Cerebellar nuclear complex (tissue), 1 donor: ENCODE measurements at places on chromosomes 12 and 14.

DNA sequence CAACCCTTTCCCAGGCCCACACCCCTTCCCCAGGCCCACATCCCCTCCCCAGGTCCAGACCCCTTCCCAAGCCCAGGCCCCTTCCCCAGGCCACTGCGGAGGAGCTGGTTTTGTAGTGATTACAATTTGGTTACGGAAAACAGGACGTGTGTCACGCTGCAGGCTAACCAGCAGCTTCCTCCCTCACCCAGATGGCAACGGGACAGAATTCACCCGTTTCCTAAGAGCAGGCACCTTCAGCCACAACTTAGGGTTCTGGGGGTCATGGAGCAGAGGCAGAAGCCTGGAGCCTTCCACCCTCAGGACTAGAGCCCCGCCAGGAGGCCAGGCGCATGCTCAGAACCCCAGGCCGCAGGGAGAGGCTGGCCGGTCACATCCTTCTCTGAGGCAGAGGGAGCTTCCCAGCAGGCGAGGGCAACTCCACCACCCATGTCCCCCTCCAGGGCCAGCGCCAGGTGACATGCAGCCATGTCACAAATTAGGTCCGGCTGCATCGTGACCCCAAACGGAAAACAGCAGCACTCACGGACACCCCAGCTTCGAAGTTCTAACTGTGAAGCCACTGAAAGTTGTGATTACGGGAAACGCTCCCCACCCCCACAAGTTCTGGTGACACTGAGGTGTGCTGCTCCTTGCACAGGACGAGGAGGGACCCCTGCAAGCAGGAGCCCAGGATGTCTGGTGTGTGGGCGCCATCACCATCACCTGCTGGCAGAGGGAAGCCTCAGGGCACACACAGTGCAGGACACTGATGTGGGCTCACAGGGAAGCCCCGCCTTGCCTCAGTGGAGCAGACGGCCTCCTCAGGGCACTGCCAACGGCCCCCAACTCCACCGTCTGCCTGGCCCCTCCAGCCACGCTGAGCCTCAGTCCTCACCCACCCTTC lies 7.7 kb downstream of the BRF1 start:
- DNase-seq = no peak

DNA sequence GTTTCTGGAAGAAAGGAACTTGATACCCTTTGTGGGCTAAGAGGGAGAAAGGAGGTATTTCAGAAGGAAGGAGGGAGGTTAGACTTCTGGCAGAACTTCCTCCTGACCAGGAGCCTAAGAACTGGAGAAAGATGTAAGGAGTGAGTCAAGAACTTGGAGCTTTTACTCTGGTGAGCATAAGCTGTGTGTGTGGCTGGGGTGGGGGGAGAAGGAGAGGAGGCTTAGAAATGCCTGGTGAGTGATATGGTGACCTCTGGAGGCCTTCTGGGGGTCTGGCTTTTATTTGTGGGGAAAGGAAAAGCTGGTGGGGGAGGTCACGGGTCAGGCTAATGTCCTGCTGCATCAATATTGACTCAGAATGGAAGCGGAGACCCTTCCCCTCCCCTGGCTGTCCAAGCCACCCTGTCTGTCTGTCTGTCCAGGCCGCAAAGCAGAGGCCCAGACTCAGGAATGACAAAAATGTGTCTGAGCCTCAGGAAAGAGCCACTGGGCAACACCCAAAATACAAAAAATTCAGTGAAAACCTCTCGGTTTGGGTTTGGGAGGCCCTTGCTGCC lies 4.8 kb downstream of the LRP1 start:
- DNase-seq = no peak

- no peak for DNase-seq
Observed at GRCh38 chr12:76798864-76799263, 34.9 kb downstream of the ZDHHC17 start.

DNA sequence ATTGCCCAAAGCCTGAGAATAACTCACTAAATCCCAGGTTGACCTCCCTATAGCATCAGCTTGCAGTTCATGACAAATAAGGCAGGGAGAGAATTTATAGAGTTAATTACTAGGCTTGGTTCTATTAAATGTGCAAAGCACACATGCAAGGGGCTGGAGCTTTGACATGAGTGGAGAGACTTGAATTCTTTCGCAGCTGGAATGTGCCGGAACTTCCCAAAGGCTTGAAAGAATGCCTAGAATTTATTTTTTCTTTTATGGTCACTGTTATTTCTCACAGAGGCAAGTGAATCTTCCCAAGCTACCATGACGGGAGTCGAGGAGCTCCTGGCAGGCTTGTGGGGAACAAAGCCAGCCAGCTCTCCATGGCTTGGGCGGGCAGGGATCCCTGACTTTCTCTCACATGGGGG lies 95.5 kb upstream of the USP44 start:
- DNase-seq = no peak

DNA sequence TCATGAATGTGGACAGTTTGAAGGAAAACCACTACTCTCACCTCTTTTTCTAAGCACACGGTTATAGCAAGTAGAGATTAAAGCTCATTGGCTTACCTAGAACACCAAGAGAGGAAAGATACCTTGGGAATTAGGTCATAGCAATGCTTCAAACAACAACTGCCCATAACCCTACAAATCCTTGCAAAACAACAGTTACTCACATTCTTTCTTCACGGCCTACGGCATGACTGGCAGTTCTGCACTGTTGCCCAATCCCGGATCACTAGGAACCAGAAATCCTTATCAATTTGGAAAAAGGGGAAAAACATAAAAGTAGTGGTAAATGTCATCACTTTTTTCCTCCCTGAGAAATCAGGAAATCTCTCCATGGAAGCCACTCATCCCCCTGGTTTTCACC lies 9.6 kb upstream of the ISM2 start:
- DNase-seq = no peak

DNA sequence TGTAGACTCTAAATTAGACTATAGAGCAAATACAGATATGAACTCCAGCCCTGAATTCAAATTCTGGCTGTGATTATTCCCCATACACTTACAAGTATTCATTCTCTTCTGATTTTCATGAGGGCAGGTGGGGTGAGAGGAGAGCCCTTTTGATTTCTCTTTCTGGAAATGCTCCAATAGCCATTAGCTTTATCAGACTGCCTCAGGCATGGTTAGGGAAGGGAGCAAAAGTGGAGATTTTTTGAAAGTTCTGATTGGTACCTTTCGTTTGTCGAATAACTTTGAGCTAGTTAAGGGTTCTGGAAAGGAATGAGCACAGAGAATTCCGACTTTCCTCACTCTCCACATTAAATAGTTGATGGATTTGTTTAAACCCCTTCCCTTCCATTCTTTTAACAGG lies 7.8 kb downstream of the HOXC5 start:
- DNase-seq = no peak

DNA sequence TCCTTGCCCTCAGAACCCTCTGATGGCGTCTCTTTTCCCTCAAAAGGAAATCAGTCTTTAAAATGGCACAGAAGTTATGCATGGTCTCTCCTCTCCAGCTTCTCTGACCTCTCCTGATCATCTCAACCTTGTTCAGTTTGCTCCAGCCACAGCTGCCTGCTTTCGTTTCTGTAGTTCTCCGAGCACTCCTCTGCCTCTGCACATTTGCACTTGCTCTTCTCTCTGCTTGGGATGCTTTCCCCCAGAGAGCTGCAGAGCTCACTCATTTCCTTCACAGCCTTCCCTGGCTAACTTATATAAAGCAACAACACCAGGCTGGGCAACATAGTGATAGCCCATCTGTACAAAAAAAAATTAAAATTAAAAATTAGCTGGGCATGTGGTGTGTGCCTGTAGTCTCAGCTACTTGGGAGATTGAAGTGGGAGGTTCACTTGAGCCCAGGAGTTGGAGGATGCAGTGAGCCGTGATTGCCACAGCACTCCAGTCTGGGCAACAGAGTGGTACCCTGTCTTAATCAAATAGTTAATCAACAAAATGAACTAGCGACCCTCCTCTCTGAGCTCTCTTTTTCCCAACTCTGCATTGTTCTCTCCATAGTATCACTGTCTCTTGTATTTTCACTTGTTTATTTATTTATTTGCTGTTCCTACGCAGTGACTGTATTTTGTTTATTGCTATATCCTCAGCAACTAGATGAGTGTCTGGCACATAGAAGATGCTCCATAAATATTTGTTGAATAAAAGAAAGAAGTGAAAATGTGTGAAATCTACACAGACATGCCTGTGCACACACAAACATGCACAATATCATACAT lies 37.7 kb downstream of the PPFIBP1 start:
- no peak for DNase-seq

DNA sequence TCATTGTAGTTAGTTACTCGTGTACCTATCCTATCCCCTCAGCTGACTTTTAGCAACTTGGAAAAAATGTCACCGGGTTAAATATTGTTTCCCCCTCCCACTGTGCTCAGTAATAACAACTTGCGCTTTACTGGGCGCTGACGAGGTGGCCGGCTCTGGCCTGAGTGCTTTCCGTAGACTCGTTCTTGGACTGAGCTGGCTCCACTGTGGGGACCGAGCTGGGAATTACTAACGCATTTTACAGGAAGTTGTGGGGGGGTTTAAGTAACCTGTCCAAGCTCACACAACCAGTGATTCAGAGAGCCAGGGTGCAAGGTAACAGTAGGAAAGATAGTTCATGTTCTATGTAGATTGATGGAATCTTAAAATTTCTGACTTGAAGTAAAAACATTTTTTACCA lies 82.5 kb upstream of the KICS2 start:
- no peak for DNase-seq

- DNase-seq = no peak
Observed at GRCh38 chr12:52295663-52296062, 4.3 kb upstream of the KRT81 start.

DNA sequence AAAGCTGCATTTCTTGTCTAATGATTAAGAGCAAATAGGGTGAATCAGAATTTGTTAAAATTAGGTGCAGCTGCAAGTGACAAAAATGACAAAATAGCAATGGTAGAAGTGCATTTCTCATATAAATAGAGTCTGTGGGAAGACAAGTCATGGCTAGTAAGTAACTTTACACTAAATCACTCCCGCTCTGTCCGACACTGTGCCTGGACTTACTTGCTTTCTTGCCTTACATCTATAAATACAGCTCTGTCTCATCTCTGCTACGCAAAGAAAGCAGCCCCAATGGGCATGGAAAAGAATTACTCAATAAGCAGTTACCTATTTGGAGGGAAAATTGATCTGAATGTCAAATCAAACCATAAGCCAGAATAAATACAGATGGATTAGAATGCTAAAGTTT lies 245.4 kb upstream of the KRR1 start:
- no peak for DNase-seq

GRCh38 chr12:67659292-67659691 lies 10.7 kb downstream of the DYRK2 start:
- no peak for DNase-seq

- DNase-seq = no peak
Observed at GRCh38 chr12:55681142-55682077, 26.3 kb downstream of the ITGA7 start.
